ENCODE measurements at places on chromosomes 4 and X.

DNA sequence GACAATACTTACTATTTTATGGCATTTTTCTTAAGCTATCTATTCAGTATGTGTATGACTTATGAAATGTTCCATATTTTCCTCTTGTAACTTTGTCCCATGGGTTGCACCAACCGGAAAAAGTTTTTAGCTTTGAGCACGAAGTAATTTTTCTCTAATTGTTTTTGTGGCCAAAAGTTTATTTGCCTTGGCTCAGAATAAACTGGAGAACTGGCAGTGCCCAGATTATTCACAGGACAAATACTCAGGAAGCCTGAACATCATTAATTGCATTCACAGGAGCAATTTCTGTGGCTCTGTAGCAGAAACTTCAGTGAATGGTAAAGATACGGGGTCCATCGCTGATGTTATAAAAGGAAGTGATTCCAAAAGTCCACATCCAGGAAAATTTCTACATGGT, 184.5 kb downstream of the ARHGAP10 start:
- DNase-seq, result no peak

DNA sequence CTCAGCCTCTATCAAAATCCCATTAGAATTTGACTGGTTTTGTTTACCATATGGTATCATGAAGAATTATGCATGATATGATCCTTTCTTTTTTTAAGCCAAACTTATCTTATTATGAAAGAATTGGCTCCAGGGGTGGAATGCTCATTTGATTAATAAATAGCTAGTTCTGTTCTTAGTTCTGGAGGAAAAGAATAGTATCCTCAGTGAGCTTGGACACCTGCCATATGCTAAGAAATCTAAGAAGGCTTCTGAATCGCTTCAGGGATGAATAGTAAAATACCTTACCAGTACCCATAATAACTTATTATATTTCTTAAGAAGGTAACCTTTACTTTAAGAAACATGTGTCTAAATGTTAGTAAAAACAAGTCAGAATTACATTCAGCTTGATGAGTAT, 803.6 kb downstream of the ADGRL3 start:
- DNase-seq, result no peak

- DNase-seq, result no peak
These were observed 311.7 kb upstream of the HTR2C start for GRCh38 chrX:114272096-114272686.

DNA sequence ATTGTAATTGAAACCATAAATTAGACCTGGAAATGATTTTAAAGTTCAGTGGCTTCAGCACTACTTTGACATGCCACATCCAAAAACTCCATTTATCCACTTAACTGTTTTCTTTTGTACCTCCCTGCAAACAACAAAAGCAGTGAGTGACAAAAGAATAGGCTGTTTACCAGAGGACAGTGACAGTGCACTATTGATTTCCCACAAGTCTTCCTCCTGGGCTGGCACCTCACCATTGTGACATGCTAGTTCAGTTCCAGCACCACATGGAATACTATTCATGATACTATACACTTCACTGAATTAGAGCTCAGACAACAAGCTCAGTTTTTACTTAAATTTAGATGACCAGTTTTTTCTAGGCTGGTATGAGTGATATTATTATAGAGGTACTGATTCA, 29.3 kb downstream of the MOSPD2 start:
- DNase-seq, result no peak

DNA sequence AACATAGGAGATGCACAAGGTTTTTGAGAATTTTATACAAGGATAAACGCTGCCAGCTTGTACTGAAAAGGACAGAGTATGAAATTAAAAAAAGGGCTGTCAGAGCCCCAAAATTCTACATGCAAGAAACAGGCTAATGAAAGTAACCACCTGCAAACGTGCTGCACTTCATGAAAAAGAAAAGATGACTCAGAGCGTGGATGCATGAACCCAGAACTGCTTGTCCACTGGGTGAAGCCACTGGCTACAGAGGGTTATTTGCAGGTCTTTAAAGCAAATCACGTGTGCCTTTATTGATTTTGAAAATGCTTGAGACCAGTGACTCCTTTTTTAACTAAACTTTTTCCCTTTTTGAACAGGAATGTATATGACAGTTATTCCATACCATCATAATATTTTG, 25.3 kb upstream of the FRMD7 start:
- DNase-seq, result no peak

DNA sequence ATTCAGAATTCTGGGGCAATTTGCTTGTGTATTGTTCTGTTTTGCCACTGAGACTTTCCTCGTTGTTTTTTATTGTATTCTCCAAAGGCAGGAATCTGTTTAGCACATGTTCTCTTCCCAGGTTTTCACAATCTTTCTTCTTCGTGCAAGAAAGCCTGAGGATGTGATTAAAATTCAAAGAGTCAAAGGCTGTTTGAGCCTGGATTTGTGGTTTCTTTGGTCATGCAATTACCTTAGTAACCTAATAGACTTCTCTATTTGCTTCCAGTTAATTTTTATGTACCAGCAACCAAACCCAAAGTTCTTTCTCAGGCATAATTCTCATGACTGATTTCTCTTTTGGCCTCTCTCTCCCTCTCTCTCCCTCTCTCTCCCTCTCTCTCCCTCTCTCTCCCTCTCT, 1420.1 kb upstream of the TENM3 start:
- DNase-seq, result no peak

DNA sequence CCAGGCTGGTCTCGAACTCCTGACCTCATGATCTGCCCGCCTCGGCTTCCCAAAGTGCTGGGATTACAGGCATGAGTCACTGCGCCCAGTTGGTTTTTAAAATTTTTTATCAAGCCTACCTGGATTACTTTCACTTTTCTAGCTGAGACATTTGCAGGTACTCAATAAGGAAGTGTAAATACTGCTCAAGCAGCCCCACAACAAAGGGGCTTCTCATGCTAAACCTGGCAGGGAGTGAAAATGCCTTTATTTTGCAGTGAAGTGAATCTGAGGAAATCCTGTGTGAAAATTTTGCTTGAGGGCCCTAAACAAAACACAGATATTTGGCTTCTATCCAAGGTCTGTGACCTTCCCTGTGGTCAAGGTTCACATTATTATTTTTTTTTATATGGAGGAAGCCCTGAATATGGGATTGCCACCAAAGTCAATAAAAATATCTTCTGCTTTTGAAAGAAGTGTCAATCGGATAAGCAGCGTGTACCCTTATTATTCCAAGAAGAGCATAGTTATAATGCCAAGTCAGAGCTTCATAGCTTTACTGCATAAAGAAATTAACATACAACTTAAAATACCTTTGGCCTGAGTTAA, 481.0 kb downstream of the SH2D1A start:
- no peak for DNase-seq

GRCh38 chr4:6408263-6408662, 64.2 kb downstream of the PPP2R2C start:
- DNase-seq, result no peak

DNA sequence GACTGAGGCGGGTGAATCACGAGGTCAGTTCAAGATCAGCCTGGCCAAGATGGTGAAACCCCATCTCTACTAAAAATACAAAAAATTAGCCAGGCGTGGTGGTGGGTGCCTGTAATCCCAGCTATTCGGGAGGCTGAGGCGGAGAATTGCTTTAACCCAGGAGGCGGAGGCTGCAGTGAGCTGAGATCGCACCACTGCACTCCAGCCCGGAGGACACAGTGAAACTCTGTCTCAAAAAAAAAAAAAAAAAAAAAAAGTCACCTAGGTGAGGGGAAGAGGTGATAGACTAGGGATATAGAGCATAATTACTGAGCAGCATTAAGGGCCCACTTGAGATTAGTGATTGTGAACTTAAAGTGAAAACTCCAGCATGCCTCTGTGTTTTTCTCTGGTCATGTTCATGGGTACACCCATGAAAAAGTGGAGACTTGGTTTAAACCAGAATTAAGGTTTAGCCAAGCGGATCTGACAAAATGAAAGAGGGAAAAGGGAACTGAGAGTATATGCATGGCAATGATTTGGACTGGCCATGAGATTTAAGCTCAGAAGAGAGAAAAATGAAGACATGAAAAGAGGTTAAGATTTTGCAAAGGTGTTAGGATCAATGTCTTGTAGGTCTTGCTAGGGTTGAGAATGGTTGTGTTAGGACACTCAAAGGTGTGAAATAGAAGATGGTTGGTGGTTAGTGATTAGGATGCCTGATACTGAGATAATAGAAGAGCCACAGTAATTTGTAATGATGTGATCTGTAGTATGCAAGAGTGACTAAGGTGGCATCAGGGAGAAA, 105.0 kb downstream of the RAB28 start:
- no peak for DNase-seq

GRCh38 chrX:70134116-70134477, 850 bp downstream of the IGBP1 start:
- no peak for DNase-seq

GRCh38 chrX:42093756-42094155, 170.4 kb upstream of the CASK start:
- no peak for DNase-seq

DNA sequence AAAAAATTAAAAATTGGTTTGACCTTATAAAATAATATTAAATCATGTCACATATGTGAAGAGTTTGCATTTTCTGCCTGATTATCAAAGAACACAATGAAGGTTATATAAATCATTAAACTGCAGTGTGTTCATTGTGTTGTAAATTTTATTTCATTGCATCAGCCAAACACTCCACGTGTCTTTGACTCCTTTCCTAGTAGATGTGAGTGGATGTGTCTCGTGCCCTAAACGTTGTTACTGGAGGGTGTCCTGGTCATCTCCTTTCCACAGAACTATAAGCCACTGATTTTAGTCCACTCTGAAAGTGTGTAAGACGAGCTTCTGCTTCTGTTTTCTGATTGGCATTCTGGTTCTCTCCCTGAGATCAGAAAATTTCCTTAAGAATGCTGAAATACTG, 127.3 kb downstream of the NDST4 start:
- DNase-seq, result no peak

DNA sequence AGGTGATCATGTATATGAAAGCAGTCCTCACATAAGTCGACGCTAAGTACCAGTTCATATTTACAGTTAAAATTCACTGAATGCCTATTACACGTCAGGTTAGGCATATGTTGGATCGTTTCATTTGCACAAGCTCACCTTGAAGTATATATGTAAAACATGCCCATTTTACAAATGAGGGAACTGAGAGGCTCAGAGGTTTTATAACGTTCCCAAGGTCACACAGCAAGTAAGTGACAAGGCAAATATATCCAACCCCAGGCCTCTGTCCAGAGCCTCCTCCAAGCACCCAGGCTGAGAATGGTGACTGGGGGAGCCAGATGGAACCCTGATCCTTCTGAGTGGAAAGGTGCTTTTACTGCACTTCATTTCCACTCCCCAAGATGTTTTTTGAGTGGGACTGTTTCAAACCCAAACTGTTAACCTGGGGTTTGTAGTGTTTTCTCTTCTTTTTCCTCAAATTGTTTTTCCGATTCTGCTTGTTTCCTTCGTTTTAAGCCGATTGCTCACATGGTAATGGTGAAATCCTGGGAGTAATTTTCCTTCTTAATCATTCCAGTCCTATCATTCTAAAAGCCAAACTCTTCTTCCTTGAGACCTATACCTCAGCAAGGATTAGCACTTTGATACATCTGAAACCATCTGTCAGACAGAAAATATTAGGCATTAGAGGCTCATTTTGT, 791 bp downstream of the SMIM20 start:
- no peak for DNase-seq

DNA sequence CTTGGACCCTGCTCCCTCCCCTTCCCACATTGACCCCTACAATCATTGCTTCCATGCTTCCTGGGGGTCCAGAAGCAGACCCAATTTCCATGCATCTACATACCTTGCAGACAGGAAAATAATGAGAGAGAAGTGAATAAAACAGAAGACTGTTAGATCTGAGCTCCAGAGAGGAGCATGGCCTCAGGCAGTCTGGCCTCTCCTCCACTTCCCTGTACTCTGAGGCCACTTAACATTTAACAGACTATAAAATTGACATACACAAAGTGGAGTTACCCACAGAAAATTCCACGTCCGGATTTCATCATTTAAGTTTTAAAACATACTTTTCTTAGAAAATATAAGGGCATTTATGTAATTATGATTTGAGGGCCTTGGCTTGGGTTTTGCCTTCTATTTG, 2.1 kb upstream of the PRSS12 start:
- no peak for DNase-seq

Data from fibroblast of the conjunctiva (primary cell).